ENCODE measurements at places on chromosomes 16 and 17. TPM values are rescaled to one million over a fixed set of nuclear protein-coding genes. Genes with fewer than 3 reads are reported as not detected.

The SEPTIN12 gene
- total RNA-seq: not detected

The MYOCD gene
- not detected for total RNA-seq

The OSBPL7 gene
- total RNA-seq: 12.5 TPM

The C16orf89 gene
- total RNA-seq: not detected

The KRTAP2-3 gene
- total RNA-seq: not detected

The ZMYND15 gene
- total RNA-seq: not detected

The HNF1B gene
- total RNA-seq: 3.2 TPM

The TTYH2 gene
- 5.6 TPM for total RNA-seq

DNA sequence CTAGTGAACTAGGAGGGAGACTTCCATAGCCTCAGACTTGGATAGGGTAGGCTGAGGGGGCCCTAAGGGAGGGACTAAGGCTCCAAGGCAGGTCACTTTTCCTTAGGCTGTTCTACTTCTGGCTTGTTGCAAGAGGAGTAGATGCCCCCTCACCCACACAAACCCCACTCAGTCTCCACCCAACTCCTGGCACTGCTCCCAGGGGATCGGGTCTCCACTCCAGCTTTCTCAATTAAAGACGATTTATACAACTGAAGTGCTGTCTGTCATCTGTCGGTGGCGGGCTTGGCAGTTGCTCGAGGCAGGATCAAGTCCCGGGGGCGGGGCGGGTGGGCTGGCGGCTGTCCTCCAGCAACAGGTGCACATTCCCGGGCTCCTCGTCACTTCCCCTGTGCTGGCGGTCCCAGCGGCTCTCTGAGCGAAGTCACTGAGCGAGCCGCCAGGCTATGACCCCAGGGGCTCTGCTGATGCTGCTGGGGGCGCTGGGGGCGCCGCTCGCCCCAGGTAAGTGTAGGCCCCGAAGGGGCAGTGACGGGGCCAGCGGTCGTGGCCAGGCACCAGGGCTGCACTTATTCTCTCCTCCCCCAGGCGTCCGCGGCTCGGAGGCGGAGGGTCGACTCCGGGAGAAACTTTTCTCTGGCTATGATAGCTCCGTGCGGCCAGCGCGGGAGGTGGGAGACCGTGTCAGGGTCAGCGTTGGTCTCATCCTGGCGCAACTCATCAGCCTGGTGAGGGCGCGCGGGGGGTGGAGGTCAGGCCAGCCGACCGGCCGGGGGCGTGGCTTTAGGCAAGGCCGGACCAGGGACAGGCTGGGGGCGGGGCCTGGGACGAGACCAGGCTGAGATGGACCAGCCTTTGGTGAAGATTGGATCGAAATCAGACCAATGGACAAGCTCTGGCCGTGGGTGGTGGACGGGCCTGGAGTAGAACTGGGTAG, at the start of gene CHRNB1:
Gene CHRNB1 (plus strand): TSS at position 380 of the 937 bp plus-strand sequence. CDS start 67 bp downstream, at position 447.
- peak; percentile 20 for DNase-seq

DNA sequence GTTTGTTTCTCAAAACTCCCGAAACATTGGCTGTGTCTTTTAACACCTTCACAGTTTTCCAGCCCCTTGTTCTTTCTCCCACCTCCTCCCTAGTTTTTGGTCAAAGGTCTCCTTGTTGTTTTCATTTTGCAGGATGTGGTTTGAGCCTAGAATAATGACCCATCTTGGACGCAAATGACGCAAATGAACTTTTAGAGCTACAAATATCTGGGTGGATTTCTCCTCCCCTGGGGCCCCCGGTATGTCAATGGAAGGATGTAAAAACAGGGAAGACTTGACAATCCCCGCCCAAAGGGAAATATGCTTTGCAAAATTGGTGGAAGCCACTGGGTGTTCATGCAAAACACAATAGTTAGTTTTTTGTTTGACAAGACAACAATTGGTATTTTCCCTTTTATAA, 236.0 kb upstream of the IRX3 start:
- DNase-seq: no peak

- no peak for DNase-seq
Measured at GRCh38 chr17:69406941-69407340, 7.6 kb upstream of the MAP2K6 start.

GRCh38 chr16:4945560-4946502, 8.9 kb upstream of the PPL start:
- no peak for DNase-seq

GRCh38 chr17:77349976-77350830, 209.4 kb downstream of the SEC14L1 start:
- DNase-seq: no peak

- no peak for DNase-seq
Measured at GRCh38 chr17:77323413-77324171, 182.8 kb downstream of the SEC14L1 start.

DNA sequence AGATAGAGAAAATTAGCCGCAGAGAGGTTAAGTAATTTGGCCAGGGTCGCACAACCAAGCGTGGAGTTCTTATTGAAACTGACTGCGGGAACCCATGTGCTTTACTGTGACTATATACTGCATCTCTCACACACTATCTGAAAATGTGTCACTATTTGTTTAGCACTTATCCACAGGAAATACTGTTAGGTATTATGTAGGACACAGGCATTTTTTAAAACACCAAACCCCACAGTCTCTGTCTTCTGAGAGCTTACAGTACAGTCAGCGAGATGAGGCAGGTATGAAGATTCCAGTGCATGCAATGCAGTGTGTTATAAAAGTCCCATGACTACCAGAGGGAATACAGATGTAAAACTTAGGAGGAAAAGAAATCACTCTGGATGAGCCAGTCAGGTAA, 11.3 kb downstream of the RBL2 start:
- no peak for DNase-seq

DNA sequence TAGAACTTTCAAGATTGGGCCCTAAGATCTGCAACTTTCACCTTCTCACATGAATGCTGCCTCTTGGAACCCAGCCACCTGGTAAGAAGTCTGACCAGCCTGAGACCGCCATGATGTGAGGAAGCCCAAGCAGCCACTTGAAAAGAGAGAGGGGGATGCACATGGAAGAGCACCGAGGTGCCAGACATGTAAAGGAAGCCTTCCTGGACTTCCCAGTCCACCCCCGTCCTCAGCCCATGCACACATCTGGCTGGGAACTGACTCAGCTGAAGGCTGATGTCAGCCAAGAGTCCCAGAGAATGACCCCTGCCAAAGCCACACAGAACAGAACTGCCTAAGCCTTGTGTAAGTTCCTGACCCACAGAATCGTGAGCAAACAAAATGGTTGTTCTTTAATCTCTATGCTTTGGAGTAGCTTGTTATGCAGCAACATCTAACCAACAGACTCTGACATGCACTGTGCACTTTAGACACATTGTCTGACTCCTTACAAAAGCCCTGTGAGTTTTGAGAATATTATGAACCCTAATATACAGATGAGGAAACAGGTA, 86.7 kb downstream of the RMI2 start:
- DNase-seq: no peak

DNA sequence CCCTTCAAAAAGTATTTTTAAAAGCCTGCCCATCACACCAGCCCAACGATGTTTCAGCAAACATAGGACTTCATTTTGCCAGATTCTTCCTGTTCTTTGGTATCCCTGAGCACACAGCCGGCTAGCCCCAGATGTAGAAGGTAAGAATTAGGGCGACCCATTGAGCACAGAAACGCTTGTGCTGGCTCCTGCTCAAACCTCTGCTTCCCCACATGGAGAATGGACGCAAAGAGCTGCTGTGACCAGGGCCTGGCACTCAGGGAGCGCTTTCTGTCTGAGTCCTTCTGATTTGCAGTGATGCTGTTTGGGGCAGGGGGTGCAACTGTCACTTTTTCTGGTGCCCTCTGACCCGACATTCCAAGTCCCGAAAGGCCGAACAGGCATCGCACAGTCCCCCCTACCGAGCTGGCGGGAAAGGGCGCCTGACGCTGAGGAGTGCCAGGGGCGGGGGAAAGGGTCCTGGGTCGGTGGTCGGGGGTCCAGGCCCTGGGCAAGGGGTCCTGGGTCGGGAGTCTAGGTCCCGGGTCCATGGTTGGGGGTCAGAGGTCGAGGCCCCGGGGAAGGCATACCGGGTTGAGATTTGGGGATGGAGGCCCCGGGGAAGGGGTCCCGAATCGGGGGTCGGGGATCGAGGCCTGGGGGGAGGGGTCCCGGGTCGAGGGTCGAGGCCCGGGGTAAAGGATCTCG, 930 bp downstream of the CHMP1A start:
- DNase-seq: no peak

DNA sequence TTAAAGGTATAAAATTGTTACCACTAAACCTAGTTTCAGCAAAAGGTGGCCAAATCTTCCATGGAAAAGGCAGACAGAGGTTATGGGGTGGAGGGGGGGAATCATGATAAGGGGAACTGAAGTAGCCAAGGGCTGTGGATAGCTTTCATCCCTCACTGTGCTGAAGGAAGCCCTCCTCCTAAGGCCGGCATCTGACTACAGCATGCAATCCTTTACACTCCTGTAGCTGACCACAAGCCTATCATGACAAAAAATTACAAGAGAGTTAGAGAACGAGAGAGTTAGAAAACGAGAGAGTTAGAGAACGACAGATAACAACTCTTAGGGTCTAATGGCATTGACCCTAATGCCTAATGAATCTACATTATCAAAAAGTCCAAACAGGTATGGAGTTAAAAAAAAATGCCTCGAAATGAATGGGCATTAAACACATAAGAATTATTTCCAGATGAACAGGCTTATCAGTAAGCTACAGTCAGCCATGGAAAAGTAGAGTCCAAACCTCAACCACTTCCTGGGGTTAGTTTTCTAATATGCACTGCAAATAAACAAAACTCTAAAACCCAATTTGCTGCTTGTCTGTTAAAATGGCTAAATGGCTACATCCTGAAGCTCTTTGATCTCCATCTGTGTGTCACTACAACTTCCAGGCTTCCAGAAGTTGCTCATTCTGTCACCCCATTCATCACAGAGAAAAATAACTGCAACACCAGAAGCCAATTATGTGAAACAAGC, 29.7 kb downstream of the DUSP14 start:
- DNase-seq: no peak

DNA sequence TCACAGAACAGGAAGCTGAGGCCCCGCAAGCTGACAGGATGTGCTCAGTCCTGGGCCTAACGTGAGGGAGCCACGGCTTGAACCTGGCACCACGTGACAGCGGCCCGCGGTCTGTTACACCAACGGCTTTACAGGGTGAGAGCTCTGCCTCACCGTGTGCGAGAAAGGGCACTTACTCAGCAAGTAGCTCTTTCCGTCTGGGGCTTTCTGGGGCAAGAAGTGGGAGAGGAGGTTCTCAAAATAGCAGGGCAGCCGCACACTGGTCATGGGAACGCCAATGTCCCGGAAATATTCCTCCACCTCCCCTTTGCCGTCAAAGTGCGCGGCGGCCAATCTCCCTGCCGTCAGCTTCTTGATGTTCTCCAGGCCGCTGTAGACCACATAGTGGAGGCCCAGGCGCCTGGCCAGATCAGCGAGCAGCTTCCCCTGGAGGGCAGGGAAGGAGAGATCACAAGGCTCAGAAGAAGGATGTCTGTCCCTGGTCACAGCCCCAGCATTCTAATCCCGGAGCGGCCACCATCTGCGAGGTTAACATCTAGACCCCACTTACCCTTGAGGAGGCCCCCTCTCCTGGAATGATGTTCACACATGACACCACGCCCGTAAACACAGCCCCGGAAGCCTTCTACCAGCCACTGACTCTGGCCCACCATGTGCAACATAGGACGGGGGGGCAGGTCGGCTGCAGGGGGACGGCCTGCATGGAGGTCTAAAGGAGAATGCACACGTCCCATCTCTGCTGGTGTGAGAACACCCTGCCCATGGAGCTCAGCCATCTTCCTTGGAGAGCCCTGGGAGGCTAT, 8.2 kb downstream of the NMRAL1 start:
- DNase-seq: peak; percentile 30

GRCh38 chr17:76528156-76528527, 9.4 kb downstream of the CYGB start:
- DNase-seq: no peak

DNA sequence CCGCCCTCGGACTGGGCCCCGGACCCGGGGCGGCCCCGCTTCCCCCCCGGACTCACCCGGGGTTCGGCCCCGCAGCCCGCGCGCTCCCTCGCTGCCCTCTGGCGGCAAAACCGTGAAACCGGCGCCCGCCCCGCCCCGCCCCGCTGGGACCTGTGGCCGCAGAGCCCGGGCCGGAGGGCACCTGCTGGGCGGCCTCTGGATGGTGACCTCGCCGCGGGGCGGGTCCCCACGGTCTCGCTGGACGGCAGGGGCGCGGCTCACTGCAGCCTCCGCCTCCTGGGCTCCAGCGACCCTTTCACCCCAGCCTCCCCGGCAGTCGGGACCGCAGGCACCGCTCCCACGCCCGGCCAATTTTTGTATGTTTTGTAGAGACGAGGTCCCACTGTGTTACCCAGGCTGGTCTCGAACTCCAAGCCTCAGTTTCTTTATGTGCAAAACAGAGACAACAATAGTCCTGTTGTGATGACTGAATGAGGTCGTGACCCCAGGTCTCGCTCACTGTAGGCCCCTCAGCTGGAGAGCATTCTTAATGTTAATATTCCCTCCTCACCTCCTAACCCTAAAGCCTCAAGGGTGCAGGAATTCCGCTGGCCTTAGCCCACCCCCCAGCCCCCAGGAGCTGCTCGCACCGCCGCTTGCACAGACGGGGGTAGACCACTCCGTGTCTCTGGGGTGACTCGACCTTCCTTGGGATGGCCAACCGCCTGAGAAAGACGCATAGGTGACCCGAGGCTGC, 33.7 kb upstream of the RPH3AL start:
- DNase-seq: peak; percentile 74

- no peak for DNase-seq
Measured at GRCh38 chr16:10862438-10862837, 14.6 kb upstream of the CIITA start.

- DNase-seq: no peak
Measured at GRCh38 chr17:50690887-50691549, 16.7 kb downstream of the ANKRD40 start.

GRCh38 chr17:36030956-36031355, 13.2 kb upstream of the CCL23 start:
- no peak for DNase-seq

GRCh38 chr17:17491546-17491988, 4.6 kb downstream of the RASD1 start:
- no peak for DNase-seq

DNA sequence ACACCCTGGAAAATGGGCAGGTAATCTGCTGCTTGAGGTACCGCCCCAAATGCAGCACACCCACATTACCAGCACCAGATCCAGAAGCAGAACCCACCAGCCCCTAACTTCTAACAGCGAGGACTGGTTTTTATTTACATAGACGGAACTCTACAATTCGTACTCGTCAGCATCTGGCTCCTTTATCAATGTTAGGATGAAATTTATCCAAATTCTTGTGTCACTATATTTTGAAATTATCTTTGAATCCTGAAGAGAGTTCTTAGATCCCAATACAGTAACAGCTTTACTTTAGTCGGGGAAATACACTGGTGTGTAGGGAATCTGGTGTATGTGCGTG, 332 bp upstream of the ALG1 start:
- no peak for DNase-seq

- DNase-seq: no peak
Measured at GRCh38 chr16:56841233-56841632, 23.8 kb upstream of the SLC12A3 start.
